Fibroblast of skin of right biceps (primary cell): ENCODE measurements at places on chromosomes 5 and 9.

DNA sequence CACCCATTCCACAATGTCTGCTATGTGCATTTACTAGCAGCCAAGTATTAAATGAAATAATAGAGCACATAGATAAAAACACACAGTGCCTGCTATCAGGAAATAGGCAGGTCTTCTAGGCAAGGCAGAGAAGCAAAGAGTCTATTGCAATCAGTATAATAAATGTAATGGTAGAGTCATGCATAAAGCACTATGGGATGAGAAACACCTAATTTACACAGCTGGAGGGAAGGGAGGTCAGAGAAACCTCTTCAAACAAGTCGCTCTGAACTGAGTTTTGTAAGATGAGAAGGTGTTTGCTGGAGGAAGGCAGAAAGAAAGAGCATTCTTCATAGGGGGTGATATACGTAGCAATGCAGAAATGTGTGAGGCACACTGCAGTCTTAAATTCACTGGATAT is 341.0 kb upstream of the DMAC1 start:
- DNase-seq: no peak

GRCh38 chr5:137752905-137753690 is 1.1 kb downstream of the HNRNPA0 start:
- DNase-seq: peak; percentile 38

DNA sequence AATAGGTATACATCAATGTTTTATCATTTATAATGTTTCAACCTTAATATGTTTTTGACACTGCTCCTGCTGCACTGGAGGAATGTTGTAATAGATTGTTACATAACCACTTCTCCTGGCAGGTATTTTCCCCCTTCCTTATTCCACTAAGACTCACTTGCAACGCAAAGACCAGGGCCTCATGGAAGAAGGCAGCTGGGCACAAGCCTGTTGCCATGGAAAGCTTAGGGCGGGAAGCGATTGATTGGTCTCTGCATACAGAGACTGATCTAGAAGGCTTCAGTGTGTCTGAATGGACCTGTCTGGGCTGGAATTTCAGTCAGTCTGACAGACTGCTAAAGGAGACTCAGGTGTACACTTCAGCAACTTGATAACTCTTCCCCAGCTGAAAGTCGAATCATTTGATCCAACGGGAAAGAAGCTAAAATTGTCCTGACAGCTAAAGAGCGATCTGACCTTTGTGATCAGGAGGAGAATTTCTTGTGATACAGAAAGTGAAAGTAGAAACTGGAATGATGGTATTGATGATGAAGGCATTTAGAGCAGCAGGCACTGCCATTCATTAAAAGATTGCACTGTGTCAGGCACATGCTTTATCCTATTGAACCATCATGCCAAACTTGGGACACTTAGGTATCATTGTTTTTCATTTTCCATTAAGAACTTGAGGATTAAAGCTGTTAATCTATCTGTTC is 65.1 kb downstream of the GRIA1 start:
- no peak for DNase-seq

DNA sequence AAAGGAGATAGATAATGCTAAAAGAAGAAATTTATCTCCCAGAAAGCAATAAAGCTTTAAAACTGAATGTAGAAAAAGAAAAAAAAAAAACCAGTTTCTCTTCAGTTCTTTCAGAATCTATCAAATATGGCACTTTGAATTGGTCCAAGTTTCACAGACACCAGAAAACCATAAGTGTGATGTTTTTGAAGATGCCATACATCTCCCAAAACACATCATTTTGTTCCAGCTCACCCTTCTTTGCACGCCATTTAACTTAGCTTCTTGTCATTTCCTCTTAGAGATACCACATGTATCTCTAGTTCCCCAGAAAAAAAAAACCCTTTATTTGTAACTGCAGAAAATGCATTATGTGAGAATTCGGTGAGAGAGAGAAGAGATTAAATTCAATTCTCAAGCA is 46.1 kb upstream of the MAMDC2 start:
- DNase-seq: no peak

DNA sequence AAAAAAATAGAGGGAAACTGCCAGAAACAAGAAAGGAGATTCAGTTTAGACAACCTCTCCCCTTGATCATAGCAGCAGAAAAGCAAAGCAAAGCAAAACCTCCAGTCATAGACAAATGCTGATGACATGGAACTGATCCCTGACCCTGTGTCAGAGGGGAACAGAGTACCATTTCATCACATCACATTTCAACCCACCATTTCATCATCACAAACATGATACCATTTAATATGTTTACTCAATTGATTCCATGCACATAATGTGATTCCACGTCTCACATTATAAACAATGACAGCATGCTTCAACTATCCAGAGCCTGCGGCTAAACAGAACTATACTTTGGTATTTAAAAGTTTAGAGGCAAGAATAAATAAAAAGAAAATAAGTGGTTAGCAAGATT is 28.7 kb upstream of the ACOT12 start:
- peak; percentile 68 for DNase-seq

DNA sequence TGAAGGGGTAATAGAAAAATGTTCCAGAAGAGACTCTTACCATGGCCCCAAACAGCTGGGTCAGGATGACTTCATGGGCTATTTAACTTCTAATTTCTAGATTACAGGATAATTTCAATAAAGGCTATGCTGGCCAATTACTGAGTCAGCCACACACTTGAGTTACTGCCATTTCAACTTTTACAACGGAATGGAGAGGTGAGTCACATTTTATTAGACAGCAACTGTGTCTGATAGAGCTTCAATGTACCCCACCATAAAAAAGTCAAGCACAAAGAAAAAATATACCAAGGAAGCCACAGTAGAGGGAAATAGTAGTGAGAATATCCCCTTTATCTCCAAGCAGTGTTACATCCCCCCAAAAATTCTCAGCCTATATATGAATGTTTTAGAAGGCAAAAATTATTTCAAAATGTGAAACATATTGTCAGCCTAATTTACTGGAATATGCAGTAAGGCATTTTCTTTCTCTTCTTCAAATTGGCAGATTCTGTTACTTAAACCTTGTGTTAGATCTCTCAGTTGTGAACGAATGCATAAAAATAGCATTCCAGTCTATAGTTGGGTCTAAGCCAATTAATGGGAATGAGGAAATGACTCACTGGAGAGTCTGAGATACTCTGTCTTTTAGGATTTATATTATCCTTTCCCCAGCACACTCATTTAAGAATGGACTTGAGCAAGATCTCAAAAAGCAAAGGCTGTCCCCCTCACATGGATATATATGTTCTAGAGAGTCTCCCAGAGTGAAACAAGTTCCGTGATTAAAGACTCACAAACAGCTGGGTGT is 47.1 kb upstream of the RAI14 start:
- DNase-seq: peak; percentile 97

GRCh38 chr9:124932333-124932732 is 8.6 kb downstream of the GOLGA1 start:
- DNase-seq: no peak

GRCh38 chr9:112433499-112434392 is 52.9 kb upstream of the KIAA1958 start:
- DNase-seq: no peak

DNA sequence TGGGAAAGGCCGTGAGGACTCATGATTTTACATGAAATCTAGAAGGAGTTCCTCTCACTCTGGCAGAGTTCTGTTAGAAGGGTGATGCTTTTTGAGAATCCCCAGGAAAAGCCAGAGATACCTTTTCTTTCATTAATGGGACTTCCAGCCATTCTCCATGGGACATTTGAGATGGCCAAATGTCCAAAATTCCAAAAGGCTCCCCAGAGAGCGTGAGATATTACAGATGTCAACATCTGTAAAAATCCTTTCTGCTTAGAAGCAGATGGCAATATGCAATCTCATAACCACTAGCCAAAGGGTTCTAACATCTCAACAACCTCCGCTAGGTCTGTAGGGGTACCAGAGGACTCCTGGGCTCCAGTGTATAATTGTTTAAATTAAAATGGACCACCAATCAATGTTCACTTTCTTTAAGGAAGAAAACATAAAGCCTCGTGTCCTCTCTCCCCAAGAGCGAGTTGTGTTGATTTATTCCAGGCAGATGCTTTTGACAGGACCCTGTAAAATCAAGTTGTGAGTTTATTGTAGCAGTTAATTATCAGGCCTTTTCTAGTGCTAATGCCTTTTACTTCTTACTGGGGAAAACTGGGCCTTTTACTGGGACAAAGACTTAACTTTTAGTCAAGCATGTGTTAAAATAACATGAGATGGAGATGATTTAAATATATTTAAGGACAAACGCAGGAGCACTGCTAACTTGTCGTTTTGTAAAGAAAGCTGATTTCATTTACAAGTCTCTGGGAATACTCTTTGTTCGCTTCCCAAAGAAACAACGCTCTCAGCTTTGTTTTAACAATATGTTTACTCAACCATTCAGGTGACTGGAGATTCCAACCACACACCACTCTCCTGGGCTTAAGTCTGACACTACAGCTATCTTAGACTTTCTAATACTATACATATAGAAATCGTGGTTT is 4.8 kb downstream of the GAS1 start:
- no peak for DNase-seq

DNA sequence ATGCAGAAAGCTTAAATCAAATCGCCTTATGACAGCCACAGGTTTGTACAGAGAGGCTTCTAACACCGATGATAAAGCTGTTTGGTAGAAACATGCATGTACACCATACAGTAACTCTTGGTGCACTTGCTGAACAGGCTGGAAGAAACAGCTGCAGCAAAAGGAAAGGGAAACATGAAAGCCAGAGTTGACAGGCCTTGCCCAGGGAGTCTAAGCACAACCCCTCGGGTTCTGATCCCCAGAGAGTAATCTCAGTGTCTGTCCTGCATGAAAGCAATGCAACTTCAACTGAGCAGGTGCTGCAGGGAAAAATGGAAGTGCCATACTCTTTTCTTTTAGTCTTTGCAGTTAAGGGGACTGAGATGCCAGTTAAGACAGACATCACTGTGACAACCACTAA is 419.9 kb downstream of the BNC2 start:
- no peak for DNase-seq

GRCh38 chr5:72687288-72687687 is 129.2 kb upstream of the TNPO1 start:
- no peak for DNase-seq

- DNase-seq: no peak
Observed at GRCh38 chr9:120970244-120970643, 43.6 kb upstream of the TRAF1 start.

DNA sequence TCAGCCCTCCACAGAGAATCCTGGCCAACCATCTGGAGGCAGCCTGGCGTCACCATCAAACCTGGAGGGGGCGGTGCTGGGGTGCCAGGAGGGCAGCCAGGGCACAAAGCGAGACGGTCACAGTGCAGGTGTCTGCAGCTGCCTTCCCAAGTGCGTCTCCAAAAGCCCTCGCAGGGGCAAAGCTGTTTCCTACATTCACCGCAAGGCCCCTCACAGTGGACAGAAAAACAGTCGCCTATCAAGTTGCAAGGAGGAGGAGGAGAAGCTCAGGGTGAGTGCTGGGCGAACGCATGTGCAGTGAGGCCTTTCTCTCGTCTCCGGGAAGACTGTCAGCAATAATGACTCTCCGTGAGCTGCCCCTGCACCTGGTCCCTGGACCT is 18.0 kb upstream of the LHX3 start:
- no peak for DNase-seq

DNA sequence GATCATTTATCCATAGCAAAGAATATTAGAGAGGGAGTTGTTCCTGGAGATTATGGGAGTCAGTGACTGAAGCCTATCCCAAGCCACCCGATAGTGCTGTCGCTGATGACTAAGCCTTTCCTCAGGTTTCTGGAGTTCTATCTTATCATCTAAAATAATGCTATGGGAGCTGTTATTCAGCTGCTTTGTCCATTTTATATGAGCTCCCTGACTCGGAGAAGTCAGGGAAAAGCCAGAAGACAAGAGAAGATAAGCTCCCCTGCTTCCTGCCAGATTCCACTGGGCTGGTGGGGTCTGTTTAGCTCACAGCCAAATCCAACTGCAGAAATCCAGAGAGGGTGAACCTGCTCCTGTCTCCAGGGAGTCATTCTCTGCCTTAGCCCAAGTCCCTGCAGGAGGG is 148.2 kb downstream of the DROSHA start:
- DNase-seq: peak; percentile 18

DNA sequence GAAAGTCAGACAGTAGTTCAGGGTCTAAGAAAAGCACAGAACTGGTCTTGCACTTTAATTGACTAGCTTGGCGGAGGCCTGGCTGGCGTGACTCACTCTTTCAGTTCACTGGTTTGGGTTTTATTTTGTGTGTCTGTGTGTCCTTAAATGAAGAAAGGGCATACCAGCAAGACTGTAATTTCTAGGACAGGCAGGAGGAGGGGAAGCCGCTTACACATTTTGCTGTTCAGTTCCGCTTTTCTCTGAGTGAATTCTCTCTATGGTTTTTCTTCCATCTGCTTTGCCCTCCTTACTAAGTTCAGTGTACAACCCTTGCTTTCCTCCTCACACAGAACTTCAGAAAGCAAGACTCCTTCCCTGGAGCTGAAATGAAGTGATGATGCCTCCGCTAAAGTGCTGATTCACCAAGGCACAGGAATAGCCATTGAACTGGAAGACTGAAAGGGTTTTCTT is 150.8 kb downstream of the MEF2C start:
- DNase-seq: peak; percentile 51

- DNase-seq: no peak
Observed at GRCh38 chr9:19642256-19642655, 146.6 kb downstream of the SLC24A2 start.

- peak; percentile 84 for DNase-seq
Observed at GRCh38 chr9:1207686-1208085, 157.5 kb downstream of the DMRT2 start.

DNA sequence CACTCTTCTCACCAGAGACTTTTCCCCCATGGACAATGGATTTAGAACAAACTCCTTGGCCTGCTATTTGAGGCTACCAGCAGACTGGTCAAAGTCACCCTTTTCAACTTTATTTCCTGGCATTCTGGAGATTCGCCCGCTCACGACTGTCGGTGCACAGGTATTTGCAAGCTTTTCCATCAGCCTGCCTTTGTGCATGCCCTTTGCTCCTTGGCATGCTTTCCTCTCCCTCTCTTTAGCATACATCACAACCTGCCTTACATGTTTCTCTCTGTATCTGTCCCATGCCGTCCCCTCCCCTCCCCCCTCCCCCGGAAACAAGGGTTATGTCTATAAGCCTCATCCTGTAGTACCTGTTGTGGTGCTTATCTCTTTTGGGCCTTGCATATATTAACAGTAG is 257.1 kb downstream of the AOPEP start:
- DNase-seq: no peak

- DNase-seq: no peak
Observed at GRCh38 chr9:96071815-96072124, 196.3 kb downstream of the ERCC6L2 start.

DNA sequence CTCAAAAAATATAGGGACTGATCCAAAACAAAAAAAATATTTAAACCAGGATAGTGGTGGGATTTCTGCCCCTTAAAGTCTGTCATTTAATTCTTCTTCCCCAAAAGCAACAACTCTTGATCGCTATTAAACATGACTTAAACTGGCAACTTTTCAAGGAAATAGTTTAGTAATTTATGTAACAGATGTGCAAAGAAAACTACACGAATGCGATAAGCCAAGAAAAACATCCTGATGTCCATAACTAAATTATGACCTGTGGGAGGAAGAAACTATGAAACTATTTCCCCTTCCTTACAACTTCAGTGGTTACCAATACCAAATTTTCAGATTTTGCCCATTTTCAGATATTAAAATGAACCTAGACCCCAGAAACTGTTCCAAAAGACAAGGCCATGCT is 31.5 kb downstream of the CLINT1 start:
- peak; percentile 17 for DNase-seq

GRCh38 chr9:122929796-122930354 is 1.4 kb downstream of the ZBTB26 start:
- no peak for DNase-seq
